CD4-positive, alpha-beta T cell treated with Interleukin-4 for 1 hour (primary cell): ENCODE measurements at places on chromosomes 1 and 21.

- no peak for DNase-seq
These were observed 61.3 kb downstream of the B3GALNT2 start for GRCh38 chr1:235442788-235443429.

GRCh38 chr1:103942029-103942428, 192.3 kb downstream of the AMY1C start:
- no peak for DNase-seq

GRCh38 chr21:20040768-20041167, 957.4 kb upstream of the NCAM2 start:
- no peak for DNase-seq

DNA sequence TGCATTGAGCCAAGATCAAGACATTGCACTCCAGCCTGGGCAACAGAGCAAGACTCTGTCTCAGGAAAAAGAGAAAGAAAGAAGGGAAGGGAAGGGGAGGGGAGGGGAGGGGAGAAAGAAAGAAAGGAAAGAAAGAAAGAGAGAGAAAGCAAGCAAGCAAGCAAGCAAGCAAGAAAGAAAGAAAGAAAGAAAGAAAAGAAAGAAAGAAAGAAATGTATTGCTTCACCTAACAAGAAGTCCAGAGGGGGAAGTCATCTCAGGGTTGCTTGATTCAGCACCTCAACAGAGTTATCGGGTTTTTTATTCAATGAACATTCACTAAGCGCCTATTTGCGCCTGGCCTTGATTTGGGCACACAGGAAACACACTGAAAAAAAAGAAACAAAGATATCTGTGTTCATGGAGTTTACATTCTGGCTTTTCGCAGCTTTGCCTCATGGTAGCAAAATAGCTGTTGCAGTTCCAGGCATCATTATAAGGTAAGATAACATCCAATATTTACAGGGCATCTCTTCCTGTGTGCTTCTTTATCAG, 8.2 kb upstream of the RCSD1 start:
- no peak for DNase-seq

DNA sequence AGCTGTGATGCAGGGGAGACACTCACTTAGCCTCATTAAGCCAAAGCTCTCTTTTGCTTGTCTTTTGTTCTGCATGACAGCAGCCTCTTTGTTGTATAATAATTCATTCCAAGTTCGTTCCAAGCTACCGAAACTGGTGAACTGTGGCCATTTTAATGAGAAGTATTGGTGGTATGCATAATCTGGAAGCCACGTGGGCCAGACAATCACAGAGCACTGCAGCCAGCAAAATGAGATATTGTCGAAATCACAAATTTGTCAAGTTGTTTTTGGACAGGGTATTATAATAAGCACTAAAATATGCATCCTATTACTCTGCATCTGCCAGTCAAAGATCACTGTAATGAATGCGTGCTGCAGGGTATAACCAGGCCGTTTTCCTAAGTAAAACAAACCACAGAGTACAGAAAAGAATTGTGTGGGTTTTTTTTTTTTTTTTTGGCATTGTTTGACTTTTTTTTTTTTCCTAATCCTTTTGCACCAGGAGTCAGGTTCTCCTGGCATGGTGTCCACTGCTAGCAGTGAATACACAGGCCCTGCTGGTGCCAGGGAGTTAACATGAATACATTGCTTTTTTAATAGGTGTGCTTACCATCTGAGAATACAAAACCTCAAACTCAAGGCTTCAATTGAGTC, 423.9 kb downstream of the PTBP2 start:
- DNase-seq = no peak

- no peak for DNase-seq
These were observed 4.2 kb upstream of the C1orf159 start for GRCh38 chr1:1120096-1120495.

GRCh38 chr1:190000365-190000872, 477.2 kb downstream of the BRINP3 start:
- no peak for DNase-seq

DNA sequence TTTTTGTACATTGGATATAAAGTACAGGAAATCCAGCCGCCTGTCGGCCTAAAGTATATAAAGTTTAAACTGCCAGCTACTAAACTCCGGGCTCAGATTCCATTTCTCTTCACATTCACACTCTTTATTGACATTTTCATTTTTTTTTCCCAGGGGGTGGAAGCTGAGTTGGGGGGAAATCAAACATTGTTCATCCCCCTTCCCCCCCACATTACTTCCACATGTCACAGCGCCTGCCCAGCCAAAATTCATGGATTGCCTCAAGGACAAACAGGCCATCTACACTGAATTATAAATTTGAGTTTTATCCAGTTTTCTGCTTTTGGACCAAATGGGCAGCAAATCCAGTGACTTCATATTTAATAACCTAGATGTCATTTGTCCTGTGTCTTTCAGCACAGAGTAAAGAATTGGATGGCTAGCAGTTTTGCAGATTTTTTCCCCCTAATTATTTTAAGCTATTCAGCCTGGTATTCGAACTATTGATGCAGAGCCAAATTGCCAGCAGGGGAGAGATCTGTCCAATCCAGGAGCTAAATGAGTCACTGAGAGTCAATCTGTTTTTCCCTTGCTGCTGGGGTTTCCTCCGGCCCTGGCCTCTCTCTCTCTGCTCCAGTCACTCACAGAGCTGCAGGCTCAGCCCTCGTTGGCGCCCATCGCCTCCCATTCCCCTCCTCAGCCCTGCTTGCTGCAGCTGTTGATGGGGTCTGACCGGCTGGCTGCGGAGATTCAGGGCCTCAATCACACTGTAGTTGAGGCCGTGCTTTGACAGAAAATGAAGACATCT, 98.0 kb downstream of the LMO4 start:
- DNase-seq = no peak

DNA sequence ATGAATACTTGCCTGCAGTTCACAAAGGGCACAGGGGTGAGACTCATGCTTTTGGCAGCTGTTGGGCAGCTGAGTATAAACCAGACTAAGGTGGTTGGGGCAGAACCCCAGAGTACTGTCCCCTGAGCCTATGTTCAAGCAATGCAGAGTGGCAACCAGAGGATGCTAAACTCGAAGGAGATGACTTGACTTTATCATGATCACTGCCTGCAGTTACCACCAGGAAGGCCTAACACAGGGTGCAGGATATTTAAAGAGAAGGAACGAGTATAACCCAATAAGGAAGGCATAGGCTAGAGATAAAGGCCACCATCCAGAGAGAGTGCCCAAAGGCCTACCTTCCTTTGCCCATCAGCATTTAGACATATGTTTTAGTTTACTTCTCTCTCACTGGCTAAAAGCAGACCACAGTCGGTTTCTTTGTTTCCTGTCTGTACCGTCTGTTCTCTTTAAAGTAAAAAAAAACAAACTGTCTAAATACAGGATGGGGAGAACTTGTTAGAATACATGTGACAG, 83.3 kb downstream of the MPZL1 start:
- DNase-seq = no peak

GRCh38 chr1:3524556-3525203, 70.2 kb downstream of the ARHGEF16 start:
- no peak for DNase-seq

- DNase-seq = no peak
These were observed 15.6 kb upstream of the AIM2 start for GRCh38 chr1:159092036-159092760.

- no peak for DNase-seq
These were observed 53.3 kb downstream of the EIF4G3 start for GRCh38 chr1:21123287-21123948.

DNA sequence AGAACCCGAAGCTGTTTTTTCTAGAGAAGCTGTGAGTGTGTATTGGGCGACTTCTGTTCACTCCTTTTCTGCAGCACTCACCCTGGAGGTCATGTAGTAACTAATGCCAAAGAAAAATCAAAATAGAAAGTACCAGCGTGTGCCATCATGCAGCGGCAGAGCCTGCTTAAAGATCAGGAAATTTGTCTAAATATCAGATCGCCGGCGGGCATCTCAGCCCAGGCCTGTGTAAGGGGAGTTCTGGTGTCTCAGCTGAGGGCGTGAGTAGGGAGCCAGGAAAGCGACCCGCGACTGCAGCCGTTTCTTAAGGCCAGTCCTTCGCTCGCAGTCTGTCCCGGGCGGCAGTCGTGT, 768 bp downstream of the EDARADD start:
- no peak for DNase-seq

- DNase-seq = no peak
These were observed 35.3 kb downstream of the MTF2 start for GRCh38 chr1:93114391-93114790.

GRCh38 chr1:186873687-186874086, 44.9 kb downstream of the PLA2G4A start:
- no peak for DNase-seq

- no peak for DNase-seq
These were observed 30.8 kb upstream of the DNAJC6 start for GRCh38 chr1:65278376-65279069.

- DNase-seq = no peak
These were observed 198.9 kb downstream of the TTLL7 start for GRCh38 chr1:83800066-83800465.

DNA sequence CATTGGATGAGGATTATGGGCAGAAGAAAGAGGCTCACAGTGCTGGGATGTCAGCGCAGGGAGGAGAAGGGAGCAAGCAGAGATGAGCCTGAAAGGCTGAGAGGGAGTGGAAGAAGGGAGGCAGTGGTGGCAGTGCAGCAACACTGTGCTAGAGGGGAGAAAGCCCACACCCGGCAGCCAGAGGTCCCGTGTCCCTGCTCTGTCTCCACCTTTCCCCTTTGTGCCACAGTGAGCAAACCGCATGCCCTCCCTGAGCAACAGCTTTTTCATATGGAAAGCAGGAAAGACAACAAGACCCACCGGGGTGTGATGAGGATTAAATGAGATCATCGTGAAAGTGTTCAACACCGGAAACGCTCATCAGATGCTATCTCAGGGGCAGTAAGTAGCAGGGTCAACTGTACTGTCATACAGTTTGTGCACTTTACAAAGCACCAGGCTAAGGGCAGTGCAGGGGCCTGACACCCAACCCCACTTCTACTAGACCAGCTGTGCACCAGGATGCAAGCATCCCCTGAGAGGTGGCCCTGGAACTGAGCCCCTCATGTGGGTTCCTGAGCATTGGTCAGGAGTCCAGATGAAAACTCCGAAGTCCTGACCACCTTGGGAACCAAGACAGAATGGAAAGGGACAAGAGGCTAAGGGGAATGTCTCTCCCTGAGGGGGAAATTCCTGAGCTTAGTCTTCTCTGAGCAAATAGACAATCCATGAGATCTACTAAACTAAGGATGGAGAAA, 9.1 kb downstream of the NHLH1 start:
- no peak for DNase-seq

DNA sequence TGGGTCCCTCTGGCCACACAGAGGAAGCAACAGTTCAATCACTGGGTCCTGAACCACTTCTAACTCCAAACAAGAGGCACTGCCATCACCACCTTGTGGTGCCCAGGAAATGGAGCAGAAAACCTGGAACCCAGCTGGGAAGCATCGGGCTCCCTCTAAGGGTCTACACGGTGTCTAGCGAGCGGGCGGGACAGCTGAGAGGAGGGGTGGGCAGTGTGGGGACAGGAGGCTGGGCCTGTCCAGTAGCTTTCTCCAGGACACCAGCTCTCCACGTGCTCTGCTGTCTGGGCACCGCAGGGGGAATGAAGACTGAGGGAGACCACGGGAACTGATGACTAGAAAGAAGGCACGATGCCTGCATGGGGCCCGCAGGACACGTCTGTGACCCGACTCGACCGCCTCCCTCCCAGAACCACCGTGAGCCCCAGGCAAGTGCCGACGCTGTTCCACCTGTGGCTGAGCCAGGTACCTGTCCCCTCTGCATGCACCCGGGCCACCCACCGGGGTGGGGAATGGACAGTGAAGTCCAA, 5.4 kb upstream of the PRDM15 start:
- no peak for DNase-seq

DNA sequence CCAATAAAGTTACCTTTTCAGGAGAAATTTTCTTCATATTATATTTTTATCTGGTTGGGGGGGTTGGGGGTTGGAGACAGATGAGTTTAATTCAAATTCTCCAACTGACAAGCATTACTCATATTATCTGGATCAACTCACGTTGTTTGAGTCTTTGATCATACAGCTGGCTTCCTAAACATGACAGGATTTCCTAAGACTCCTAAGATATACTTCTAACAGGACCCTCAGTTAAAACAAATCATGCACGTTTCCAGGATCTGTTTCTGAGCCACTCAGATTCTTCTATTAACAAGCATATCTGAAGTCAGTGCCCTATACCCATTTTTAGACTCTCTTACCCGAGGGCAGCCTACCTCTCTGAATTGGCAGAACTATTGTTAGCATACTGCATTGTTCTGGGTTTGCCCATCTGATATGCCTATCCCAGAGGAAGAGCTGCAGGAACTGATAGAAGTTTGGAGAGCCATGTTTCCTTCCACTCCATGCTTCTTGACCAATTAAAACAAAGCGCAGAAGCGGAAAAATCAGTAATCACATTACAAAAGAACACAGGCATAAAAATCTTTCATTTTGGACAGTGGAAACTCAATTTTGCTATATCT, 653.9 kb downstream of the LTN1 start:
- DNase-seq = no peak

DNA sequence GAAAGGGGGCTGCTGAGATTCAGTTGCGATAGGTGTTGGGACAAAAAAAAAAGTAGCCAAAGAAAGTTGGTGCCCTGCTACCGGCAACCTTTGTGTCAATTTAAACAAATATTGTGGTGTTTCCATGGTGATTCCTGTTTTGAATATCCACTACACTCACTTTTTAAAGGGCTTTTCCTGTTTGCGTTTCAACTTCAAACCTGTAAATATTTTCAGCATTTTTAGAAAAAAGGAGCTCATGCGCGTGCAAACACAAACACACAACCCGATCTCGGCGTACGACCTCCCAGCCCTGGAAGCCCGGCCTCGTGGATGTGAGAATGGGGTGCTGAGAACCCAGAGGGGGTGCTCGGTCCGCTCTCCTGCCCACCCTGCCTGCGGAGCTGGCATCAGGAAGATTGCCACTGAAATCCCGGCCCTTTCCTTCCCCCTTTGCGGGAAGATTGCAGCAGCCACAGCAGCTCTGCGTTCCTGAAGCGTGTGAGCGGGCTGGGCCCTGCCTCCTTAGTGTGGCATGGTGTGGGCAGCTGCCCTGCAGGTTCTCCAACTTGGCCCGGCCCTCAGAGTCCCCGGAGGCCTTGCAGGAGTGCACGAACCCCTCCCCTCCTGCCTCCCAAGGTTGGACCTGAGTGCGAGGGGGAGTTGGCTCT, 34.8 kb downstream of the CASZ1 start:
- no peak for DNase-seq

DNA sequence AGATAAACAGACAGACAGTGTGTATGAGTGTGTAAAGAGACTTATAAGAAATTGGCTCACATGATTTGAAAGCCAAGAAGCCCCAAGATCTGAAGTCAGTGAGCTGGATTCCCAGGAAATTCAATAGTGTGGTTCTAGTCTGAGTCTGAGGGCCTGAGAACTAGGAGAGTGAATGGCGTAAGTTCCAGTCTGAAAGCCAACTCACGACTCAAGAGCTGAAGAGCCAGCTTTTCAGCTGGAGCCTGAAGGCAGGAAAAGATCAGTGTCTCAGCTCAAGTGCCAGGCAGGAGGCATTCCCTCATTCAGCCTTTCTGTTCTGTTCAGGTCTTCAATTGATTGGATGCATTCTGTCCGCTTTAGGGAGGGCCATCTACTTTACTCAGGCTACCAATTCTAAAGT, 257.2 kb downstream of the PLPP3 start:
- no peak for DNase-seq

- no peak for DNase-seq
These were observed 340.6 kb downstream of the SRGAP2C start for GRCh38 chr1:121525355-121525754.

- no peak for DNase-seq
These were observed 431.0 kb upstream of the BRINP3 start for GRCh38 chr1:190908691-190909090.
